Ureter (tissue), 1 donor: ENCODE measurements at places on chromosomes 5 and 9. TPM values are rescaled to one million over a fixed set of nuclear protein-coding genes. Genes with fewer than 3 reads are reported as not detected.

Gene ANGPTL2
- 22.2 TPM for total RNA-seq

Gene GRM6
- total RNA-seq = not detected

Gene CTXN3
- total RNA-seq = not detected

Gene PCDH1
- 127 TPM for total RNA-seq

Gene ELOVL7
- total RNA-seq = 16.7 TPM

Gene TLR4
- 23.5 TPM for total RNA-seq

Gene BSPRY
- 10.2 TPM for total RNA-seq

Gene PFN3
- not detected for total RNA-seq

Gene CWC27
- 22.8 TPM for total RNA-seq

Gene CARTPT
- total RNA-seq = not detected

Gene RC3H2
- total RNA-seq = 48.1 TPM

Gene ZNF883
- 1.7 TPM for total RNA-seq

Gene WASHC1
- 34.6 TPM for total RNA-seq

Gene SOWAHA
- total RNA-seq = 6.8 TPM
